Stimulated activated CD8-positive, alpha-beta memory T cell treated with anti-CD3 and anti-CD28 coated beads, Interleukin-2, amount 100 ng/mL, for 48 hours (primary cell): ENCODE measurements at places on chromosomes 16 and 17.

GRCh38 chr17:77734371-77735080, 224.0 kb upstream of the TNRC6C start:
- DNase-seq, result no peak

GRCh38 chr17:35468475-35468874, 19.9 kb upstream of the SLFN13 start:
- no peak for DNase-seq

DNA sequence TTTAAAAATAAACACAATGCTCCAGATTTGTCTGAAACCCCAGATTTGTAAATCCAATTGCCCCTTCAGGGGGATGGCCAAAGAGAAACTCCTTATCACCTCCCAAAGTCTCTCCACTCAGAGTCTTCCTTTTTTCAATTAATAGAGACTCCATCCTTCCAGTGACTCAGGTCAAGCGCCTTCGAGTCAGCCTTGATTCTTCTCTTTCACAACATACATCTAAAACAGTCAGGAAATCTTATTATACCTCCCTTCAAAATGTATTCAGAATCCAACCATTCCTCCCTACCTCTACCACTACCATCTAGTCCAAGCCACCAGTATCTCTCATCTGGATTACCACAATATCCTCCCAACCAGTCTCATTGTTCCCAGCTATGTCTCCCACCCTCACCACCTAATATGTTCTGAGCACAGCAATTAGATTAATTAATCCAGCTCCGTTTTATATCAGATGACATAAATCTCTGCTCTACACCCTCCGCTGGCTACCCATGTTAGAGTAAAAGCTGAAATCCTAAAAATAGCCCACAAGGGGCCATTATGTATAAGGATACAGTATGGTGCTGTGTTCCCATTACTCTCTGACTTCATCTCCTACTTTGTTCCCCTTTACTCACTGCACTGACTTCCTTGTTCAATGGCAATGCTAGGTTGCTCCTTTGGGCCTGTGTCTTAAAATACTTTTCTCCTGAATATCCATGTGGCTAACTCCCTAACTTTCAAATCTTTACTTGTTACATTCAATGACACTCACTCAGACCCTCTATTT, 11.8 kb downstream of the SIAH1 start:
- no peak for DNase-seq

DNA sequence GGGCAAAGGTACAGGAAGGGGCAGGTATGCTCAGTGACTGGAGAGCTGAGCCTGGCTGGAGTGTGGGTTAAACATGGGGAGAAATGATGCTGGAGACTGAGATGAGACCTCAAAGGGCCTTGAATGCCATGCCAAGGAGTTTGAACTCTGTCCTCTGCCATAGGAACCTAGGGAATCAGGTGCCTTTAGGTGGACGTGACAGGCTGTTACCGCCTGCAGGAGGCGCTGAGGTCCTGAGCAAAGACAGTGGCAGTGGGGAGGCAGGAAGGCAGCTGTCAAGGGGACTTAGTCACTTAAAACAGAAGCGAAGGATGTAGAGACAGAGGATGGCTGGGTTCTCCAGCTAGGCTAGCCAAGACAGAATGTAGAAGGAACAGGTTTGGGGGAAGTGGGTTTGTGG, 9.1 kb downstream of the PSMB3 start:
- DNase-seq, result no peak

DNA sequence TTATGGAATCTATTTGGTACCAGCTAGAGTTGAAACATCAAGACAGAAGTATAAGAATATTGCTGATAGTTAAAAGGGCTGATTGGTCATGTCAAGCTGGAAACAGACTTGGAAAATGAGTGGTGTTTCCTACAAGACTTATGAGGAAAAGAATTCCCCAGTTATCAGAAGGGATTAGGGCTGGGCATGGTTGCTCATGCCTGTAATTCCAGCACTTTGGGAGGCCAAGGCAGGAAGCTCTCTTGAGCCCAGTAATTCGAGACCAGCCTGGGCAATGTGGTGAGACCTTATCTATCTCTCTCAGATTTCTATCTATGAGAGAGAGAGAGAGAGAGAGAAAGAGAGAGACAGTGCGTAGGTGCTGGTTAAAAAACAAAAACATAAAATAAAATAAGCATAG, 139.5 kb upstream of the PMFBP1 start:
- no peak for DNase-seq

- DNase-seq, result no peak
These were observed 7.4 kb downstream of the ZNF750 start for GRCh38 chr17:82832411-82832810.

DNA sequence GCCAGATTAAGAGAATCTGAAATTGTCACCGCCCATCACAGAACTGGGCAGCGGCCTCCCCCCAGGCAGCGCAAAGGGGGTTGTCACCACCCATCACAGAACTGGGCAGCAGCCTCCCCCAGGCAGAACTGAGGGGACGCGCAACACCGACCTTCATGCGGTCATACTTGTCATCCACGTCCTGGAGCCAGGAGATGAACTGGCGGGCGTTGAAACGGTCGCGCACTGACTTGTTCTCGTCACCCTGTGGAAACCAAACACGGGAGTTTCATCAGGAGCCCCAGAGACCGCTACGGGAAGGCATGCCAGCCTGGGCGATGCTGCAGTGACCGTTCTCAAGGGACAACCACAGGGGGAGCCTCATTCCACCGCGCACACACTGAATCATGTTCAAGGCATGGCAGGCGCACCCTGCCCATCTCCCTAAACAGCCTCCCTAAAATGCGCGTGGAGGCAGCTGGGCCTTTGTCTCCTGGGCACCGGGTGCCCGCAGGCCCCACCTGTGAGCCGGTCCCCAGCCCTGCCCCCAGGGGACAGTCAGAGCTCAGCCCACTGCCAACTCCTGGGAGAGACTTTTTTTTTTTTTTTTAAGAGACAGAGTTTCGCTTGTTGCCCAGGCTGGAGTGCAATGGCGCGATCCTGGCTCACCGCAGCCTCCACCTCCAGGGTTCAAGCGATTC, 53.3 kb downstream of the ZNF778 start:
- DNase-seq, result no peak

DNA sequence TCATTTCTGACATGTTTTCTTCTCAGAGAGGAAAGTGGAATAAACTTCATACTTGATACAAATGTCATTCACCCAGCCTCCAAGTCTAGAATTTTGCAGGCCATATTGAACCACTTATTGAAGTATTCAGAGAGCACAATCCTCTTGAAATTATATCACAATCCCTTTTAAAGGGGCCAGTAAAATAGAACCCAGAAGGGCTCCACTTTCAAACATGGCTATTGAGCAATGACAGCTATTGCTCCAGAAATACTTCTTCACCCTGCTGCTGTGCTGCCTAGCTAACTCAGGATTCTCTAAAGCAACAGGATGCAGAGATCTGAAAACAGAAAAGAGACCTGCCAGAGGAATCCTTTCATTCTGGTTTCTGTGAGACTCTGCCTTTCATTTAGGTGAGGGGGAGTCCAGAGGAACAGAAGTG, 275.0 kb upstream of the CDH5 start:
- DNase-seq, result no peak

DNA sequence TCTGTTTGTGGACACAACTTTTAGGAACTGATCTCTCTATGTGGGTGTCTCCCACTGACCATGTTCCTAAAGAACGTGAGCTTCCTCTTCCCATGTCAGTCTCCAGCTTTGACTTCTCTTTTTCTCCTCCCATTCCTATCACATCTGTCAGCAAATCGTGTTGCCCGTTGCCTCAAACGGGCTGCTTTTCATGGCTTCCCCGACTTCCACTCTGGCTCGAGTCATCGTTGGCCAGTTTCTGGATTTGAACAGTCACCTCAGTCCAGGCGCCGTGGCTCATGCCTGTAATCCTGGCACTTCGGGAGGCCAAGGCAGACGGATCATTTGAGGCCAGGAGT, 5.4 kb downstream of the ABCC1 start:
- no peak for DNase-seq

DNA sequence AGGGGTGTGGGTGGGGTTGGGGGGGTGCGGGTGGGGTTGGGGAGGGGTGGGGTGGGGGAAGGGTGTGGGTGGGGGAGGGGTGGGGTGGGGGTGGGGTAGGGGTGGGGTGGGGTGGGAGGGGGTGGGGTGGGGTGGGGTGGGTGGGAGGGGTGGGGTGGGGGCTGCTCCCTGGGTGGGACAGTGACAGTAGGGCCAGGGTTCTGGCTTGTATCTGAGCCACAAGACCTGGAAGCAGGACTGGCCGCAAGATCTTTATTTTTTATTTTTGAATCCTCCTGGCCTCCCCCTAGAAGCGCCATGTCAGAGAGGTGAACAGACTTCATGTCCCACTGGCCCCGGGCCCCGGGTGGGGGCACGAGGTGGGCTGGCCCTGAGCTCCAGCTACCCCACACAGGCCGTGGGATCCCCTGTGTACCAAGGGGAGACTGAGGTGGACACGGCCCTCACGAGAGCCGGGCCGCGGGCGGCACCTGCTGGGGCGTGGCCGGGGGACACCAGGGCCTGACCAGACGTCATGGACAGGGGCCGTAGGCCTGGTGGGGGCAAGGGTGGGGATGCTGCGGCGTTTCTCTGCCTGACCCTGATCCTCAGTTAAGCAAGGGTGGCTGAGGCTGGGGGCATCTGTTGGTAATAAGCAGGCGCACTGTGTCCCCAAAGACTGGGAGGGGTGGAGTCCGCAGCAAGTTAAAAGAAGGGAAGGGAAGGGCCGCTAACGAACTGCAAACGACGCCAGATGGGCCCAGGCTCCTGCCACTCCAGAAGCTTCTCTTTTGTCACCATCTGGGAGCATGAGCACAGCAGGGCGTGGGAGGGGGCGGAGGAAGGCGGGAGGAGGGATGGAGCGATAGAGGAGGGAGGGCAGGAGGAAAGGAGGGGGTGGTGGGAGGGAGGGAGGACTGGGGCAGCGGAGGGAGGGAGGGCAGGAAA, 22.3 kb upstream of the PABPN1L start:
- DNase-seq, result no peak

DNA sequence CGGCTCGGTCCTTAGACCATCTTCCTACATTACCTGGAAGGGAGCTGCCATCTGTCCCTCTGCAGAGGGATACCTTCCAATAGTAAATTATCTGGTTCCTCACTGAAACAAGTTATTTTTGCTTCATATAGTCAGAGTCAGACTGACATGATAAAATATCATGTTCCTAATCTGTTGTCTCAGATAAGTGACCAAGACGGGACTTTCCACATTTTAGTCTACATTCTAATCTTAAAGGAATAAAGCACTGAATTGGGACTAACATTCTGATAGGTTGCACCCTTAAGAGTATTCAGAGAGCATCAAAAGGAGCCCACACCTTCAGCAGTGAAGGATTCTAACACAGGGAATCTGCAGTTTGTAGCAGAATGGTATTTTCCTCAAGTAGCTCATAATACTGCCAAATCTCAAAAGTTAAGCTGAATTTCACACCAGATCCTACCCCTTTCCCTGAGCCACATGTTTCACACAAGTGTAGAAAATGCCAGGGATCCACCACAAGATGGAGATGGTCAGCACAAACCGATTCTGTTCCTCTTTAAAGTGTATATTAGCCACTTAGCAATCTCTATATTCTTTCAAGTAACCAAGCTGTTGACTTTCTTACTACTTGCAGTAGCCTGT, 13.4 kb downstream of the GINS2 start:
- no peak for DNase-seq

- no peak for DNase-seq
These were observed 34.4 kb upstream of the DNAH17 start for GRCh38 chr17:78611607-78612006.

DNA sequence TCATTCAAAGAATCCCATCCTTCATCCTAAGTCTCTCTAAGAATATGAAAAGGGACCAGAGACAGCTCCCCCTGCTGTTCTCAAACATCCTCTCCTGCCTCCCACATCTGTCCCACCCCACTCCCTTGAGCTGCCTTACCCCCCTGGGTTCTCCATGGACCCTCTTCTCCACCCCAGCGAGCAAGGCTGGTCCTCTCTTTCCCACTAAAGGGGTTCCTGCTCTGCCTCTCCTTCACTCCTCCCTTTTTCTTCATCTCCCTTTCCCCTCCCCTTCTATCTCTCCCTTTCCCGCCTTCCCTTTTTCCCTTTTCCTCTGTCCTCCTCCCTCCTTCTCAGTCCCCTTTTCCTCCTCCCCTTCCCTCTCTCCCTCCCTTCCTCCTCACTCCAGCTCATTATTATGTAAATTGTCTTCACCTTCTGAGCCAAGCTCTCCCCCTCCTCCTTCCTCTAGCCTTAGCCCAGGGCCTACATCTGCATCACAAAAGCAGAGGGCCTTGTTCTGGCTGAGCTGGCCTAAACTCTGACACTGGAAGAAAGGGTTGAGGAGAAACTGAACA, 90.0 kb downstream of the GNAO1 start:
- DNase-seq, result no peak

GRCh38 chr16:47320546-47321310, 140.1 kb downstream of the ITFG1 start:
- no peak for DNase-seq

DNA sequence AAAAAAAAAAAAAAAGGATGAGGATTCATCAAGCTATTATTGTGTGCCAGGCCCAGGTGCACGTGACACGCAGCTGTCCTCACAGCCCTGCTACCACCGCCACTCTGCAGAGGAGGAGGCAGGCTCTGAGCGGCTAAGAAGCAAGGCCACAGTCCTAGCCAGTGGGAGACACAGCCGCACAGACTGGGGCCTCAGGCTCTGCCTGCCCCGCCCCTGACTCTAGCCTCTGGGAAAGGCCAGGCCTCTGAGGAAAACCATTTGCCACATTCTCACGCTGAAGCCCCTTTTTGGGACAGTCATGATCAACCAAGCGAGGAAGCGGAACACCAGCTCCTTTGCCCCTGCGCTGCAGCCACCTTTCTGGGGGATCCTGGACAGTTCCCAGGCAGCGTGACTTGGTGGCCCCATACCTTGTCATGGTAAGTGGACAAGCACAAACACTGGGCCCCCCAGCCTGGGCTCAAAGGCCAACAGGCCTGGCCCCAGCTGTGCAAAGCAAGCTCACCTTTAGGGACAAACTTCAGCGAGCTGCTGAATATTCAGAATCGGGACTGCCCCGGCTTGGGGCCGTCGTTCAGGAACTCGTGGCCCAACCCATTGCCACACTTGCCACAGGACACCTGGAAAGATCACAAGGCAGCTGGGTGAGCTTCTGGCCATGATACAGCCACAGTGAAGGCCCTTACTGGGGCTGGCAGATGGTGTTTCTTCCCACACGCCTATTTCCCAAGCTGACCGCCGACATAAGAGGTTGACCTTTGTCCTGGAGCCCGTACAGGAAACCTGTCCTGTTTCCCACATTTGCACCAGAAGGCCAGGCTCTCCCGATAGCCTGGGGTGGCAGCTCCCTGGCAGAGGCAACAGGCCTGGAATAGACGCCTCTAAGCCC, 2.5 kb downstream of the MSRB1 start:
- no peak for DNase-seq

- DNase-seq, result no peak
These were observed 7.0 kb downstream of the MARF1 start for GRCh38 chr16:15635926-15636325.

DNA sequence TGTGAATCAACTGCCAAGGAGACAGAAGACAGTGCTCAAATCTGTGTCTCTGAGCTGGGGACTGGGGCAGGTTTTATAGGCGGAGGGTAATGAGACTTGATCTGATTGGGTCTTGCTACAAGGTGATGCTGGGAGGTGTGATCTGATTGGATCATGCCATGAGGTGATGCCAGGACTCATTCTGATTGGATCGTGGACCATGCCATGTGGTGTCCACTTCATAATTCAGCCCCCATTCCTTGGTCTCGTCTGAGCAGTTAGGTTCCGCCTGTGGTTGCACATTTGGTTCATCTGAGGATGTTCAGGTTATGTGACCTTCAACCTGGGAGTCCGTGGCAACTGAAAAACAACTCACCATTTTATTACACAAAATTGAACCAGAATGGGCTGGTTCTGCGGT, 41.0 kb downstream of the OTOA start:
- no peak for DNase-seq

- DNase-seq, result no peak
These were observed 196.6 kb downstream of the ZNF423 start for GRCh38 chr16:49659356-49659755.
